ENCODE measurements at places on chromosomes 5 and 9.

- DNase-seq, result no peak
Measured at GRCh38 chr9:24045150-24045549, 219.1 kb upstream of the ELAVL2 start.

DNA sequence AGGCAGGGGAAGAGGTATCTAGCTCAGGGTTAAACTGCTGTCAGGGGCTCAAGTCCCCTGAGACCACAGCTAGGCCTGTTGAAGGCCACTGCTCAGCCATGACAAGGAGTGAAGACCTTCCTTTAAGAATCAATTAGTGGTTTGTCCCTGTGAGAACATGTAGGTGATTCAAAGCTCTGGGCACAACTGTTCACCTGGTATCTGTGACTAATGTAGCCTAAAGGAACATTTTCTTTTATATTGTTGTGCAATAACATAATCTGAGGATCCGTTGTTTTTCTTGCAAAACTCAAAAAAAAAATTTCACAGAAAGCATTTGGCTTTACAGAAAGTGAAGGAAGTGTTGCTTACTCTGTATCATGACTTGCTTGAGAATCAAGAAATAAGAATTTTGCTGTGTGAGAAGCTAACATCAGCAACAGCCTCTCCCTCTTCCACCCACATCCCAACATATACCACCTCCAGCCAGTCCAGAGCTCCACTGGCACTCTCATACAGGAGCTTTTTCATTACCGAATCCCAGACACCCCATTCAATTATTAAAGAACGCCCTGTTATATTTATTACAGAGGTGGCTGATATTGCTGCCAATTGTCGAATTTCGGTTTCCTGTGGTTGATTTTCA lies 807.0 kb downstream of the TLE4 start:
- DNase-seq, result no peak

GRCh38 chr9:12784461-12785259 lies 9.8 kb downstream of the LURAP1L start:
- DNase-seq, result no peak

- no peak for DNase-seq
Measured at GRCh38 chr9:104780796-104781395, 17.0 kb downstream of the NIPSNAP3B start.

- no peak for DNase-seq
Measured at GRCh38 chr5:92641031-92641962, 939.7 kb downstream of the NR2F1-AS1 start.

GRCh38 chr5:169650701-169651331 lies 13.7 kb downstream of the DOCK2 start:
- no peak for DNase-seq

DNA sequence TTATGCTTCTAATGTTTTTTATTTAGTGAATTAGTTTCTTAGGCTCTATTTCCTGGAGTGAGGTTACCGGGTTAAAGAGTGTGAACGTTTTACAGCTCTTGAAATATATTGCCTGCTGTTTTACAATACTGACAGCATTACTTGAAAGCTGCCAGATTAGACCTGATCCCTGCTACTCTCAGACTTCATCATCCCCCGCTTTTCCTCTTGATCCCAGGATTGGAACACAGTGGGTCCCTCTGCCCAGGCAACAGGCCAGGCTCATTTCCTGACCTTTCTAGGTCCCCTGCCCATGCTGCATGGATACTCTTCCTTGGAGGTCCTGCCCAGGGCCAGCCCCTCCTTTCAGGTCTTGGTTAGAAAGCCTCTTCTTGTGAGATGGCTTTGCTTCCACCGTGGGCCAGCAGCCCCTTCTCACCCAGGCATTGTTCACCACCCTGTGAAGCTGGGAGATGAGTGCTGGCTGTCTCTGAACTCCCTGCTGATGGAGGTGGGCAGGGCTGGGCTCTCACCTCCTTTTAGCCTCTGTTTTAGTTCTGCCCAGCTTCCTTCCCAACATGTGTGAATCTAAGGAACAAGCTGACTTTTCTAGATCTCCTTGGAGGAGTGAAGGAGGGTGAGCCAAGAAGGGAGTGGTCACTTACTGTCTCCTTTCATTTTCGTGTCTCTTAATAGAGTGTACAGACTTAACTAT lies 15.5 kb upstream of the FAM120AOS start:
- DNase-seq, result no peak

GRCh38 chr9:18250053-18250452 lies 223.9 kb upstream of the ADAMTSL1 start:
- no peak for DNase-seq

DNA sequence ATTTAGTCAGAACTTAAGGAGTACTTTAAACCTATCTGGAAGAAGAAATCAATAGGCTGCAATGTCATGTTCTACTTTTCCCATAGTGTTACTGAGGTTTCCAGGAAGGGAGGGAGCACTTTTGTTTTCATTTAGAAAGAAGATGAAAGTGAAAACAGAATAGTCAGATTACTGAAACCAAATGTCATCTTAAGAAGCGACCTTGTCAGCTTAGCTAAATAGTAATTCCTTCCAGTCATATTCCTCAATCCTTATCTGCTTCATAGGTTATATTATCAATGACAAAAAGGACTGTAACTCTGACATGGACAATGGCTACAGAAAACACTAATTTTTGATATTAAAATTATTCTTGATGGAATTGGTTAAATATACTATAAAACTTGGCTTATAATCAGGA lies 27.7 kb downstream of the SAR1B start:
- DNase-seq, result no peak

DNA sequence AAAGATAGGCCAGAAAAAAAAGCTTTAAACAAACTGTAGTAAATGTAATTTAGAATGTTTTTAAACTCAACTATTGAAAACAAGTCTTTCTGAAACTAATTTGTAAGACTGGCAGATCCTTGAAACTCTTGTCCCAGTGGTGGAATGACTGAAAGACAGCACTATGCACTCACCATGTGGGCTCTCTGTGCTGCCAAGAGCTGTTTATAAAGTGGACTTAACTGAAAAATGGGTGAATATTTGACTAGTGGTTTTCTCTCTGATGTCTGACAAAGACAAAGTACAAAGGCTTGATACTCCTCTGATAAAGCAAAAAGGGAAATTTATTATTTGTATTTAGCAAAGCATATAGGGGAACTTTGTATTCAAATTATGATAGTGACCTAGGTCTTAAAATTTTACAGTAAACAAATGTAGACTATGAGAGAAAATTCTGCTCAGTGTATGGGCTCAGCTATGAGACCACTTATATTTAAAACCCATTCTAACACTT lies 635.4 kb downstream of the NR2F1-AS1 start:
- DNase-seq, result no peak

- no peak for DNase-seq
Measured at GRCh38 chr5:34849253-34849652, 10.3 kb downstream of the TTC23L start.

DNA sequence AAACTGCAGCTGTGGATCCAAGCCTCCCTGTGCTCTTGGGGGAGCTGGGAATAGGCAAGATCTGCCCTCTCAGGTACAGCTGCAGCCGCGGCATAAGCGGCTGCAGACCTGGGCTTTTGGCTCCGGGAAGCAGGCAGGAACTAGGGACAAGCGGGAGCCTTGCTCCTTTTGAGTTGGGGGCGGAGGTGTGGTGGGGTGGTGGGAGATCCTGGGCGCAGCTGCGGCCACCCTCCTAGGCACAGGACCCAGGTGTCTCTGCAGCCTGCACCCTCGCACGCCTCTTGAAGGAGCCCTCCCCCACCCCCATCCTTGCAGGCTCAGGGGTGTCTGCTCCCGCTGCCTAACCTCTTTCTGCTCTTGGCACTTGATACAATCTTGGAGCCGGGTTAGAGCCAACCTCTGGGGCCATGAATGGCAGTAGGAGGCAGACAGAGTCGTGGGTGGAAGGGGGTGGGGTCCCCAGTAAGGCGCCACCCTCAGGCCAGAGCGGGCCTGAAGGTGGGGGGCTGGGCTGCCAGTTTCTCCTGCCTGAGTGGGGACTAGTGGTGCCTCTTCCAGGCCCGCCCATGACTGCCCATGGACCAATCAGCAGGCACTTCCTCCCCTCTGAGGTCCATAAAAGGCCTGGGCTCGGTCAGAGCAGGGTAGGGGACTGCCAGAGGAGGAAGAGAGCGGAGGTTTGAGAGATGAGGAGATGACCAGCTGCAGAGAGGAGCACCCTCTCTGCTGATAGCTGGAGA lies 267.6 kb upstream of the TNC start:
- DNase-seq, result no peak

GRCh38 chr5:157177953-157178352 lies 2.7 kb upstream of the ITK start:
- no peak for DNase-seq

DNA sequence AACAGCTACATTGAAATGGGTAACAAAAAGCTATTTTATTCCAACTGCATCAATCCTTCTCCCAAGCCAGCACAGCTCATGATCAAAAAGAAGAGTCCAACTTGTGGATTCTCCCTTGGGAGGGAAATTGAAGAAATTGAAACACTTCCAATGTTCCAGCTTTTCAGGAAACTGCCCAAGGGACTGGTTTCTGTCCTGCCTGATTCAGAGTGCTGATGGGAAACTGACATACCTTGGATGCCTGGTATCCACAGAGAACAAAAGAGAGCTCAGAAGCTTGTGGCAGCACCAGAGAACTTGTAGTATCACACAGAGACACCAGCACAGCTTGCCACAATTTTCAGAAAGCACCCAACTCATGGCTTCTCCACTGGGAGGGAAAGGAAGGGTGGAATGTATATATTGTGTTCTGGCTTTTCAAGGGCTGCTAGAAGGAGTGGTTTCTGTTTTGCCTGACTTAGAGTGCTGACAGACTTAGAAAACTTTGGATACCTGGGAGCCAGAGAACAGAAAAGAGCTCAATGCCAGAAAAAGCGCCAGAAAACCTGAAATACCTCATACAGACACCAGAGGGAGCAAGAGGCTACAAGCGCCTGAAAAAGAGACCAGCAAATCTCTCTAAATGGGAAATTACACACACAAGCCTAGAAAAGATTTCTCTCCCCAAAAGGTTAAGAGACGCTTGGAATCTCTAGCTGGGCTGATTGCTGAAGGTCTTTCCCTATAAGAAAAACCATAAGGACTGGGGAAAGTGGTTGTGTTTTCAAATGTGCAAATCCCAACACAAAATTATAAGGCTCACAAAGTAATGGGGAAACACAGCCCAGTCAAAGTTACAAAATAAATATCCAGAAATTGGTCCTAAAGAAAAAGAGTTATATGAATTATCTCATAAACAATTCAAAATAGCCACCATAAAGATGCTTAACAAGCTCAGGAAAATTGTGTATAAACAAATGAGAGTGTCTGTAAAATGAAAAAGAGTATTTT lies 178.8 kb downstream of the SPOCK1 start:
- DNase-seq, result no peak

DNA sequence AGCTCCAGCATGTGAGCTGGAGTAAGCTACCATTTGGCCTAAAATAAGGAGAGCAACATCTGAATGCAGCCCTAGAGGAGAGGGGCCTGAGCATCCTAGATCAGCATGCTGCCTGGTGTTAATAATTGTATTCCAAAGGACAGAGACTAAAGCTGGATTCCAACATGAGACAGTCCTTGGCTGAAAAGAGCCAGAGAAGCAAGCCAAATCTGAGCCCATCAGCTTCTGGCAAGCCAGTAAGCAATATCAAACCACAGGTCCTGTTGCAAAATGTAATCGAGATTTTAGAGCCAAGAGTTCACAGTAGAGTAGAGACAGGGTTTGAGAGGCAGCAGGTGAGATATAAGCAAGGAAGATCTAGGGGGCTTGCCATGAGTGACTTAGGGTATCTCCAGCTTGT lies 42.3 kb upstream of the DMAC1 start:
- DNase-seq, result no peak

GRCh38 chr9:35689542-35690293 lies at the start of gene TPM2:
Gene TPM2 (minus strand): TSS chr9:35689925. CDS start chr9:35689817, 108 bp downstream.
- no peak for DNase-seq

DNA sequence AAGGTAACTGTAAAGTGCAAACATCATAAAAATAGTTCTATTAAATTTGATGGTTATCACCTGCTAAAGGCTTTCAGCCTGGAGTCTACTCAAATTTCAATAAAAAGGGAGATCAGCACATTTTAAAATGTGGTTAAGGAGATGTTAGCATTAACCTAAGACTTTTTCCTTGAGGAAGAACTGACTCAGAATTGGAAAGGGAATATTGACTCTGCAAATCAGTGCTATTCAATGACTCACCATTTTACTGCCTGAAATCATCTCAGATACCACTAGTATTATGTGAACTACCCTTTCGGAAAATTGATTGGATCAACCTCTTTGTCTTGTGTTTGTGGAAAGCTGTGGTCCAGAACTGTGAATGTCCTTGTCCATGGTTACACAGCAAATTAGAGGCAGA lies 113.3 kb downstream of the ADRB2 start:
- DNase-seq, result no peak

GRCh38 chr5:103601314-103601713 lies 38.7 kb upstream of the NUDT12 start:
- DNase-seq, result no peak

DNA sequence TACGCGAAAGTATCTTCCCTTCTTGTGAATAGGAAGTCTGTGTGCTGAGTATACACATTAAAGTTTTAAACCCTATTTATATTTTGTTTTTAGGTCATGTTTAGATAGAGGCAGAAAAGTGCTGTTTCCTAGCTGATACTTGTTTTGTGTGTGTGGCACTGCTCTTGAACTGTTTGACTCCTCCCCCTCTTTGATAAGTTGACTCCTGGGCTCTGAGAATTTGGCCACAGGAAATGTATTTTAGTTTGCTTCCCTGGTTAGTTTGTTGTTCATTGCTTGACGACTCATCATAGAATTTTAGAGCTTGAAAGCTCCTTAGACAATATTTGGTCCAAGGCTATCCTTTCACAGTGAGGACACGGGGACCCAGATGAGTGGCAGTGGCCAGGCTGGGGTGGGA lies 2.0 kb upstream of the CDC14B start:
- DNase-seq, result no peak

GRCh38 chr9:614431-614830 lies 227.1 kb upstream of the DMRT1 start:
- DNase-seq, result no peak

GRCh38 chr5:112641515-112642110 lies 96.1 kb upstream of the APC start:
- DNase-seq, result no peak

DNA sequence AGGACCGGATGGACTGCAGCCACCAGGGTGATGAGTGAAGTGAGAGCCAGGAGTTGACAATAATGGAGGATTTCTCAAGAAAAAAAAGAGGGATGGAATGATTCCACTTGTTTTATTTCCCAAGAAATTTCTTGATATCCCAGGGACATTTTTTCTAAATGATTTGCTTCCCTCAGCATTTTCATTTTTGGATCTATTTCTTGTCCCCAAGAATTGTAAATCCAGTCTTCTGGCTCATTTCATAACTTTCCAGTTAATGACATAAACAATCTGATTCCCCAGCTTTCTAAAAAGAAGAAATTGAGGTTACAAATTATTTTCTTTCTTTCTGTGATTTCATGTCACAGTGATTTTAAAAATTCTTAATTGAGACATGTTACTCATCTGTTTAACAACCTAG lies 446.5 kb downstream of the PRR16 start:
- no peak for DNase-seq

DNA sequence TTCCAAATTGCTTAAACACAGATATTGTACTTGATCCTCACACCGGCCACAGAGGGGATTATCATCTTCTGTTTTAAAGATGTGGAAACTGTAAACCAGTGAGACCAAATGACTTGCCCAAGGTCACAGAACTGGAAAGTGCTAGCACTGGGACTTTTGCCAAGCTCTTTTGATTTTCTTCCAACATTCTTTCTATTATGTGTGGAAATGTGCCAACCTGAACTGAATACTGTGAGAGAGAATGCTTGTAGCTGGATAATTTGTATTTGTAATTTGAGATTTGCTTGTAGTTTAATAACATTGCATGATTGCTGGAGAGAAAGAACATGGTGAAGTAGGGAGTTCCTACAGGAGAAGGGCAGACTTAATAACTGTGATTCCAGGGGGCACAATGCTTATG lies 977.9 kb upstream of the NUDT12 start:
- no peak for DNase-seq

- no peak for DNase-seq
Measured at GRCh38 chr9:133880851-133881661, 111.1 kb downstream of the VAV2 start.

All from effector CD8-positive, alpha-beta T cell (primary cell).